Fibroblast of villous mesenchyme (primary cell): ENCODE measurements at places on chromosomes 1 and 21.

DNA sequence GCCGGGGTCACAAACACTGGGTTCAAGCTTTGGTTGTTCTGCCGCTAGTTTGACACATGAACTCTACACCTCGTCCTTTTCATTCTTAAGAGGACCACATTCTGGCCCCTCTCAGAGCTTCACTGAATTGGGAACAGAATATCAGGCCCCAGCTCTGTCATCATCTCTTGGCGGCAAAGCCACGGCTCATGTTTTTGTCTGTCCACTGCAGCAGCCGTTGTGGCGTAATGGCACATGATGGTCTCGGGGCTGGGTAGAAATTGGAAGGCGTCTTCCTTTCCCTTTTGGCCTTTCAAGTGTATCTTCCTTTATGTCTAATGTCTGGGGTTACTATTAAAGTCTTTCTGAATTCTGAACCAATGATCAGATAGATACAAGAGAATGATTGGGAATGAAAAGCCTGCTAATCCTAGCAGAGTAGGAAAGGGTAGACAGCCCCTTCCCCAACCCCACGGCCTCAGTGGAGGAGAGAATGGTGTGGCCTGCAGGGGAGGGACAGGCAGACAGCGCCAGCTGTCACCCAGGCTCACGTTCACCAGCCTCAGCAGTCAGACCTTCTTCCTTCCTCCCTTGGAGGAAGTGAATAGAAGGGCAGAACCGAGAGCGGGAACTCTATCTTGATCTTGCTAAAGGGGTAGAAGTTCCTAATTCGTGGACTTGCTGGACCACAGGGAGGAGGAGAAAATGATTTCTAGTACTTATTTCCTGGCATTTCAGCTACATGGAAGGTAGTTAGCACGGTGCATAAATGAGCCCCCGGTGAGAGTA is 498.1 kb downstream of the KIF26B start:
- no peak for DNase-seq

DNA sequence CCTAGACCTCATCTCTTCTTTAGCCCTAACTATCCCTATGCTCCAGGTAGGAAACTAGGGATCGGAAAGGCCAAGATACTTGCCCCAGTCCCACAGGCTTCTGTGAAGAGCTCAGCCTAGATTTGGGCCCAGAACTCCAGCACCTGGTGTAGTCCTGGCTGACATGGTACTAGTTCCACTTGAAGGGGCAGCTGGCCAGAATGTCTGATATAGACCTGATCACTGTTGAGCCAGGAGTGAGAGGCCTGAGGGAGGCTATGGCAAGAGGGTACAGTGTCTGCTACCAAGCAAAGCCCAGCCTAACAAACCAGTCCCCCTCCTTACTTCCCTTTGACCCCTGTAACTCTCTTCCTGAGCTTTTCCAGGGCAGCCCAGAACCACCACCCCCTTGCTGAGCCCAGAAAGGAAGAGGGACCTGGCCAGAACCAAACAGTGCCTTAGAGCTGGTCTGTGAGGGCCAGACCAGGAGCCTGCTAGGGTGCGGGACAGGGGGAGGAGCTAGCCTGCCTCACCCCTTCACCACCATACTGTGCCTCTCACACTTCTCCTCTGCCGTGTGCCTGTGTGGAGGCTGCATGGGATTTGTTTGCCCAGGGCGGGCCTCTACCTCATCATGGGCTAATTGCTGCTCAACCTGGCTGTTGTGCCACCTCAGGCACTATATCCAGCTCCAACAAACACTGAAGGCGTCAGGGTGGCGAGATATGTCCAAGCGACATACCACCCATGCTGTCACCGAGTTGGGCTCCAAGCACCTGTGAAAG is 10.9 kb downstream of the POMGNT1 start:
- no peak for DNase-seq

DNA sequence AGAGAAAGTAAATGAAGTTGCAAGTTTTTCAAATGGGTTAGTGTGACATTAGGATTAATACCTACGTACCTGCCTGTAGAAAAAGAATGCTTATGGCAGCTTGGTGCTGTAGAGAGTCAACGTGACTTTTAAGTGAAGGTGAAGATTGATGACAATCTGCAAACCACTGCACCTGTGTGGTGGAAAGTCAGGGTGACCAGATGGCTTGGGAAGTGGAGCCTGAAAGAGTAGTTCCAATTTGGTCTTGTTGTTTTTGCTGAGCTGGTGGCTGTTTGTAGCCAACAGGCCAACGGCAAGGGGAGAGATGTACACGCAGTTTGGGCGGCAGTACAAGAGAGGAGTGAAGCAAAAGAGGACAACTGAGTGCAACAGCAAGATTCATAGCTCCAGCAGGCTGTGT is 78.1 kb upstream of the JAK1 start:
- no peak for DNase-seq

GRCh38 chr1:58584082-58584895 is 7.2 kb upstream of the TACSTD2 start:
- peak; percentile 97 for DNase-seq

GRCh38 chr21:36976228-36976861 is 9.9 kb upstream of the HLCS start:
- DNase-seq, result no peak

DNA sequence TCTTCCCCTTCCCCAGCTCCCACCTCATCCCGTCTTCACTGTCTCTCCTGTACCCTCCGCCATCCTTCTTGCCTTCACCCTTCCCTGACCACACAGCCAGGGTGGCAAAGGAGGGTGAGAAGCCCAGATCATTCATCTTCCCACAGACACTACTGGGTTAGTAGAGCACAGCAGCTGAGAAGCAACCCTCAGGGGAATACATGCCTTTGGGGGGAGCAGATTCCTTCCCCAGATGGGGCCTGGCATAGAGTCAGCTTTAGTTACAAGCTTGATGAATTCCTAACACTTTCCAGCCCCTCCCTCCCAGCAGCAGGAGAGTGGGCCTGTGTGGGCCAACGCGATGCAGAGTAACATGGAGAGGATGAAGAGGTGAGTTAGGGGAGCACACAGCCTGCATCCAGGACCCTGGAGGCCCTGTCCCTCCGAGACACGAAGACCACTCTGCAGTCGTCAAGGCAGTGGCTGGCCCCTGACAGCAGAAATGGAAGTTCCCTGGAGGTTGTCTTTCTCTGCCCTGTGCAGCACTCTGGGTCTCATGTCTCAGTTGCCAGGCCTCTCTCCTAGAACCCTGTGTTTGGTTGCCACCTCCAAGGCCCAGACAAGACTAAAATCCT is 8.8 kb upstream of the BTG2 start:
- peak; percentile 49 for DNase-seq

GRCh38 chr21:44288251-44289110 is 2.8 kb downstream of the AIRE start:
- DNase-seq, result no peak
